ENCODE measurements at places on chromosomes 3 and 15. TPM values are rescaled to one million over a fixed set of nuclear protein-coding genes. Genes with fewer than 3 reads are reported as not detected.
A peak's percentile ranks its signal among the peaks of the same experiment; 100 is the strongest.

C15orf61 gene
- 7.2 TPM for total RNA-seq

DLL4 gene
- not detected for total RNA-seq

XRN1 gene
- 63.9 TPM for total RNA-seq

SERPINI2 gene
- not detected for total RNA-seq

CAV3 gene
- total RNA-seq: not detected

SAMMSON gene
- total RNA-seq: not detected

STRIT1 gene
- not detected for total RNA-seq

ALCAM gene
- 18.7 TPM for total RNA-seq

HYPK gene
- 21.1 TPM for total RNA-seq

C3orf62 gene
- 1.7 TPM for total RNA-seq

DNA sequence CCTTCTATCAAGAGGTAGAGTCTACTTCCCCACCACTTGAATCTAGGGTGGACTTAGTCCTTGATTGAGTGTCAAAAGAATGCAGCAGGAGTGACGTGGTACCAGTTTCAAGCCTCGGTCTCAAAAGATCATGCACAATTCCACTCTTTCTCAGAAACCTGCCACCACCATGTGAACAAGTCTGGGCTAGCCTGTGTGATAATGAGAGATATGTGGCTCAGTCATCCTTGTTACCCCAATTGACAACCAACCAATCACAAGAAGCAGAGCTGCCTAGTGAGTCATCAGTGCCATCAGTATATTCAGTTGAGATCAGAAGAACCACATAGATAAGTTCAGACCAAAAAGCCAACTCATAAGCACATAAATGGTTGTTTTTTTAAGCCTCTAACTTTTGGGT lies 374.5 kb downstream of the IL20RB start:
- DNase-seq: no peak

GRCh38 chr15:99566157-99566897 lies 543 bp downstream of the MEF2A start:
- peak; percentile 19 for DNase-seq

- no peak for DNase-seq
These were observed 38.2 kb downstream of the ABI3BP start for GRCh38 chr3:100954990-100955389.

GRCh38 chr3:89306540-89306939 lies 199.1 kb downstream of the EPHA3 start:
- no peak for DNase-seq

GRCh38 chr15:48946074-48946839 lies 17.5 kb downstream of the SHC4 start:
- no peak for DNase-seq

DNA sequence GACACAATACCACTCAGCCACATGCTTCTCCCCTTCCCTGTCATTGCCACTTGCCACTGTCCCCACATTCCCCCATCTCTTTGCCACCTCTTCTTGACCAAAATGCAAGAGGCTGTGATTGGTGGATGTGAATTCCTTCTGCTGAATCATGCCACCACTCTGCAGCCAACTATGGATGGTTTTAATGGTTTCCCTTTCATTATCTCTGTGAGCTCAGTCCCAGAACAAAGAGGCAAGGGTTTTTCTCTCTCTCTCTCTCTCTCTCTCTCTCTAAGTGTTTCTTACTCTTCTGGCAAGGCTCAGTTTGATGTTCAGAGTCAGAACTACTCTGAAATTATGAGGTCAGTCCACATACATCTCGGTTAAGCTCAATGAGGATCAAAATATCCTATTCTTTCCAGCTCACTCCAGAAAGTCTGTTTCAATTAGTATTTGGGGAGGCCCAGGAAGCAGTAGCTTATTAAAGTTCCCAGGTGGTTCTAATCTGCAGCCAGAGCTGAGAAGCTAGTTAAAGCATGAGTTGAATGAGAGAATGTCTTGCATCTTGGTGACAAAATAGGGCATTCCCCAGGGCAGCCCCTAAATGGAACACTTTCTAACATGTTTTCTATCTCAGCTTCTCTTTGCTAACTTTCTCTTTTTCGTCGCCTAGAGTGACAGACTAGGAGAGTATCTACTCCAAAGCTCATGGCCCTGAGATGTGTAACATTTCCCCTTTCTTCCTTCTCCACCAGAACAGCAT lies 8.5 kb upstream of the ILDR1 start:
- peak; percentile 38 for DNase-seq

- DNase-seq: no peak
These were observed 199.8 kb downstream of the TBC1D5 start for GRCh38 chr3:17542591-17542990.

GRCh38 chr15:40277471-40277870 lies 5.4 kb downstream of the ANKRD63 start:
- DNase-seq: no peak

- DNase-seq: no peak
These were observed 62.2 kb downstream of the PYDC2 start for GRCh38 chr3:191523148-191523547.

DNA sequence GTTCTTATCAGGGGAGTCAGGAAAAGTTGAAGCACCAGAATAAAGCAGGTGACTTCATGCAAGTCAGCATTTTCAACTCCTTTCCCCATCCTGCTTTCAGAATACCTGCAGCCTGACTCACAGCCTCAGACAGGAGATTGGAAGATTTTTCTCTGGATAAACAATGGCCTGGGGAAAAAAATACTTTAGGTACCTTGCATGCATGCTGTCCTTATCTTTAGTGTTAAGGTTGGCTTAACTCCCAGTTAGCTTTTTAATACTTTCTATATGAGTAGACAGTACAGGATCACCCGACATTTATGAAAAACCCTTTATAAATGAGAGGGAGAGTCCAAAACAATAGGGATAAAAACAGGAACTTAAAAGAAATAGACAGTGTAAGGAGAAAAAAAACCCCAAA lies 53.6 kb downstream of the PAK2 start:
- no peak for DNase-seq

DNA sequence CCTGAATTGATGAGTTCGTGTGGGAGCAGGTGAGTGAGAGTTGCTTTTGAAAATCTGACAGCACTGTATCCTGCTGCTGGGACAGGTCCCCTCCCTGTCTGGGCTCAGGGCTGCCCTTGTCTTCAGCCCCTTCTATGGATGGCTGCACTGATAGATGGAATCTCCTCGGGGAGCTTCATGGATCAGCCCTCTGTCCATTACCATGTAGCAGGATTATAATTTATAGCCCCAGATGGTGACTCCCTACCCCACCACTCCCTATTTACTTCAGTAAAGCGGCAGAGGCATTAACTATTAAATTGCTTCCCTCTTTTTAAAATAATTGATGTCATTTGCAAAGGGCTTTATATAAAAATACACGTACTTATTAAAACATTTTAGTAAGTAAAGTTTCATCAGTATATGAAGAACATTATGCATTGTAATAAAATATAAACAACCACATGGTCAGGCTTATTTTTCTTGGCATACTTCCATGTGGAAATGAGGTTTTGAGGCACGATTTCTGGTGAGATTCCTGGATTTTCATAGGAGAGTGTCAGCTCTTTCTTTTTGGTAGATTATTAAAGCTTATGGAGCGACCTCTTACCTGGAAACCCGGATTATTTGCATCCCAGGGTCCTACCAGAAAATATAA lies 38.5 kb downstream of the MAP3K13 start:
- no peak for DNase-seq

DNA sequence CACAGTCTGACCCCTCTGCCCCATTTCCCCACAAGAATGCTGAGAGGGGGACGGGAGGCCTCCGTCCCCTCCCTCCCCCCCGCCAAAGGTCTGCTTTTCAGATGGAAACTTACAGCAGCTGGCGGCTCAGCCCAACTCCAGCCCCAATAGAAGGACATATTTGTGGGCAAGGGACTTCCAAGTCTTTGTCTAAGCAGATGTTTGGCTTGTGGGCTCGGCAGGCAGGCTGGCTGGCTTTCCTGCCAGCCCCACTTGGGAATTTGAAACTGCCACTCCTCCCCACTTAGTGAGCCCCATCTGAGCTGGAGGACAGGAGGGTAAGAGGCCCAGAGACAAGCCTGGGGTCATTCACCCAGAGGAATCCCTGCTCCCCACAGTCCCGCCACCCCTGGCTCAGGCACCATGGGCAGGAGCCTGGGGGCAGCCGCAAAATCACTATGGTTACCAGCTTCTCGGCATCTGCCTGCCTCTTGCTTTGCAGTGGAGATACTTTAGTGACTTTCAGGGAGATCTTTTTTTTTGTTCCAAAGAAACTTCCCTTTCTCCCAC lies 53.6 kb downstream of the LMCD1 start:
- no peak for DNase-seq

DNA sequence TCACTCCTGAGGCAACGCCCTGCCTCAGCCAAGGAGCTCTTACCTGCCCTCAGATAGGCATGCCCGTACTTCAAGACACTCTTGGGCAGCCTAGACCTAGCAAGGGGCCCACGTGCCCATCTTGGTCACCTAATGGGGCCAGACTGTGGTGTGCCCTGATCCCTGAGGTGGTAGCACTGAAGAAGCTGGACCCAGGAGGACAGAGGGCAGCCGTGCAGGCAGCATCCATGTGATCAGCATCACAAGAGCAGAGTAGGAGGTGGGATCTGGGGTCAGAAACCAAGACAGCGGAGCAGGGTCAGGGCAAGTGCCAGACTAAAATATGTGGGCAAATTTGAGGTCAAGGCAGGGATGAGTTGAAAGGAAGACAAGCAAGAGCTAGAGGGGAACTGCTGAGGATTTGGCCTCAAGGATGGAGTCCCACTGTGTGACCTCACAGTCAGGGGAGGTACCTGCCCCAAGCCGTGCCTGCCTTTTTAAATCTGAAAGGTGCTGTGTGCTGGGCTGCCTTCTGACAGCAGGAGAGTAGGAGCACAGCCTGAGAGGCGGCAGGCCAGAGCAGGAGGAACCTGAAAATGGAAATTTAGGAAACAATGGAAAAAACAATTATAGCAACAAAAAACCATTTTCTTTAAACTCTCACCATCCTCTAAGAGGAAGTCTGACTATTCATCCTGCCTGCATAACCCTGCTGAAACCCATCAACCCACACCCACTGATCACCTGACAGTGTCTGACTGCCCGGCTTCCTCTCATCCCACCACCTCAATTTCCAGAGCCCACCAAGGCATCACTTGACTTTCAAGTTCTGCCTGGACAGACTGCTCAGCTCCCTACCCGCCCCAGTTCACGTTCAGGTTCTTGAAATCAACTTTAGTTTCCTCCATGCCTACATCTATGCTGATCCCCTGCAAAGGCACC lies 7.3 kb downstream of the ZBTB38 start:
- no peak for DNase-seq

GRCh38 chr3:8938021-8938420 lies 25.3 kb downstream of the RAD18 start:
- no peak for DNase-seq

DNA sequence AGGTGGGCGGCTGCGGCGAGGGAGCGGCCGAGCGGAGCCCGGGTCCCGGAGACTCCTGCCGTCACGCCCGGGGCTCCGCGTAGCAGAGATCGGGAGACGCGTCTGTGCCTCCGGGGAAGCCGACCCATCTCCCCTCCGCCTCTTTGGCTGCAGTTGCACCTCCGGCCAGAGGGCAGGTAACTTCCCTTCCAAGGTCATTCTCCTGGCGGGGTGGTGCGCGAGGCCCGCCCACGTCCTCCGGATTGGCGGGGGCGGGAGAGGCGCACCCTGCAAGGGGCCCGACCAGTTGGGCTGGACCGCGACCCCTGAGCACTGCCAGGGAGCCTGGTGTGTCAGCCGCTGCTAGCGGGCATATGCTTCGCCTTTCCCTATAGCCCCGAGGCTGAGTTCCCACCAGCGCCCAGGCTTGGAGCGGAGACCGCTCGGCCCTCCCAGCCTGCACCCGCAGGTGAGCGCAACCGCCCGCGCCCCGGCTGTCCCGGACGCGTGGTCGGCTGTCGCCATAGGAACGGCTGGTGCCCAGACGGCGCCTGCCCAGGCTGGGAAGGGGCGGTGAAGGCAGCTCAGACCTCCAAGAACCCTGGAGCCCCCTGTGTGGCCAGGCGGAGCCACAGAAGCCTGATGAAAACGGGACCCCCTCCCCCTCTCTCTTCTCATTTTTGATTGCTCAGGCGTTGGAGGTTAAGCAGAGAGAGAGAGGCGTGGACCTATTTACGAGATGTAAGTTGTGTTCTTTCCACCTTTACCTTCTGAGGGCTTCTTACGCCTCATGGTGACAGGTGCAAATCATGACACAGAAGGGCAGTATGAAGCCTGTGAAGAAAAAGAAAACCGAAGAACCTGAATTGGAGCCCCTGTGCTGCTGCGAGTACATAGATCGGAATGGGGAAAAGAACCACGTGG lies 453 bp downstream of the ZDHHC23 start:
- peak; percentile 19 for DNase-seq

- DNase-seq: peak; percentile 29
These were observed 183.8 kb downstream of the OPA1 start for GRCh38 chr3:193776626-193777358.

DNA sequence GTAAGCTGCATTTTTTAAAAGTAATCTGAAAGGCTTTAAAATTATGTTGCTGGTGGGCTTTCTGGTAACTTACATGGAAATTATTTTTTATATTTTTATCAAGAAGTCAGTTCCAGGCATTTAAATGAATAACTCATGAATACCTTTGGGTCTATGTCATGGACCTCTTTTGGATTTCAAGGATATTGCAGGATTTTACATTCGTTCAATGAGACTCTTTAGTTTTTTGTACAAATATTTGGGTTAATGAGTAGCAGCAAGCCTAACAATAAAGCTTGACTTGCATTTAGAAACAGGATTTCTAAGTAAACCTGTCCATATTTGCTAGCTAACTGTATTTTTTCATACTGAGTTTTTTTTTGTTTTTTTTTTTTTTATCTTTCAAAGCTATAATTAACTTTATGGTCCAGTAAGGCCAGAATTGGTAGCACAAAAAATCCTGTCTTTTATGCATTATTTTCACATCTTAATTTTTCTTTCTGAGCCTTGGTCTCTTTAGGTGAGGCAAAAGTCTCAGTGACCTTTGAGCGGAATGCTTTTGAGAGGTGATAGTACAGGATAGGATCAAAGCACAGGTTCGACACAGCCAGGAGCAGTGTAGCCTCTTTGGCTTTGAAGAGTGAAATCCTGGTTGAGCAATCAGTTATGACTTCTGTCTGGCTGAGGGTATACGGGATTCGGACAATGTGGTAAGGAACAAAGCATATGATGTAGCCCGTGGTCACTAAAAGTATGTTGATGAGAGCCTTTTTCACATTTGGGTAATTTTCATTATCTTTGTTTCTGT lies 4.8 kb downstream of the GPR171 start:
- DNase-seq: no peak

GRCh38 chr3:33687406-33688010 lies 30.5 kb downstream of the CLASP2 start:
- DNase-seq: no peak

- no peak for DNase-seq
These were observed 87.6 kb upstream of the WNT5A start for GRCh38 chr3:55574671-55575070.

DNA sequence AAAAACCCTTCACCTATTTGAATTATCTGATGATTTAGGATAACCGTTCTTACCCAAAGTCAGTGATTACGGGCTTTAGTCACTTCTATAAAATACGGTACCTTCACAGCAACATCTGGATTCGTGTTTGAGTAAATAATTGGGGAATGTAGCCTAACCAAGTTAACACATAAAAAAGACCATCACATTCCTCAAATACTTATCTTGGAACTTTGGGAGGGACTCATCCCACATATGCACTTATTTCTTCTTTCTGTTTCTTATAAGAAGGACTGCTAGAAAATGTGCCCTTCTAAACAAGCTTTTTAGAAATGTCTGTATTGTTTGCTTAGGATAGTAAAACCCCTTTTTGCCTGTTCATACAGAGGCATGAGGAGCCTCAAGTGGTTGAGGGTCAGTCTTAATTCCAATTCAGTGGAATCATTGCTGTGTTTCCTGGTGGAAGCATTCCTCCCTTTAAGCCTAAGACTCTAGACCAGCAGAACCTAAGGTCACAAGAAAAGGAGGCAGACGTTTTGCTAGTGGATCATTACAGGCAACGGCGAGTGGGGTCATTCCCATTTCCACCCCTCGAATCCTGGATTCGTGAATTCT lies 67.5 kb downstream of the TMEM44 start:
- DNase-seq: no peak

Measured in activated naive CD4-positive, alpha-beta T cell treated with anti-CD3 and anti-CD28 coated beads for 36 hours (primary cell).